CD4-positive, alpha-beta T cell (primary cell): ENCODE measurements at places on chromosomes 11 and 22.

GRCh38 chr22:50305923-50306566, 1.4 kb downstream of the PLXNB2 start:
- no peak for DNase-seq

GRCh38 chr22:39349506-39349966, 255 bp upstream of the SYNGR1 start:
- no peak for DNase-seq

GRCh38 chr11:116112087-116112935, 608.1 kb upstream of the CADM1 start:
- no peak for DNase-seq

GRCh38 chr11:123020968-123021367, 39.3 kb upstream of the BSX start:
- peak; percentile 59 for DNase-seq

DNA sequence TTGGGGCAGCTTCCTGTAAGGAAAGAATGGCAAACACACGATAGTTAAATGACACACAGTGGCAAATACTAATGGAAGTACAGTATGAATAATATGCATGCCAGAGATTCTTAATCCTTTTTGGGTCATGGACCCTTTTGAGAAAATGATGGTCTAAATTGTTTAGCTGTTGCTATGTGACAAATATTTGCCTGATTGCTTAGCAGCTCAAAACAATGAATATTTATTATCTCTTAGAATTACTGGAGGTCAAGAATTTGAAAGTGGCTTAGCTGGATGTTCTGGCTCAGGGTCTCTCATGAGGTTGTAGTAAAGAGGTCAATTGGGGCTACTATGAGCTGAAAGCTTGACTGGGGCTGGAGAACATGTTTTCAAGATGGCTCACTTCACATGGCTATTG, 69.7 kb downstream of the FANCF start:
- DNase-seq: no peak

DNA sequence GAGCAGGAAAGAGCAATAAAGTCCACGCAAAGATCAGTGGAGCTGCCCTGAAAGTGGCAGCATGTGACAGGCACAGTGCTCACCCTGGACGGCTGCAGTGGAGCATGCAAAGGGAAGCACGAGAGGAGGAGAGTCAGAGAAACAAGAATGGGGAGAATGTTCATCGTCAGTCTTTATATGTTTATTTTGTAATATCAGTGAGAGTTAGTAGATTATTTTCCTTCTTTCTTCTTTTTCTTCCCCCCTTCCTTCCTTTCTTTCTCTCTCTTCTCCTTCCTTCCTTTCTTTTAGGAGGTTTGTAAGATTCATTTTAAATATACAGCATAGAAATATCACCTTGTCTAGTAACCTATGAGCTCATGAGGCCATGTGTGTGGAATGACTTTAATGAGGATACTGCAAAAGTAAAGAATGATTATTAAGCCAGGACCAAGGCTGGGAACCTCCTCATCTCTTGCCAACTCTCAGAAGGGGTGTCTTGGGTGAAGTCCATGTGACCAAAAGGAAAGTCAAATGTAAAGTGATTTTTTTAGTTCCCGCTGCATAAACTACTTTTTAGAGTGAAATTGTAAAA, 321.1 kb downstream of the AASDHPPT start:
- no peak for DNase-seq

- DNase-seq: no peak
These were observed 38.5 kb upstream of the NAV2 start for GRCh38 chr11:19673924-19674729.

GRCh38 chr11:44469412-44469811, 96.1 kb upstream of the CD82 start:
- no peak for DNase-seq

DNA sequence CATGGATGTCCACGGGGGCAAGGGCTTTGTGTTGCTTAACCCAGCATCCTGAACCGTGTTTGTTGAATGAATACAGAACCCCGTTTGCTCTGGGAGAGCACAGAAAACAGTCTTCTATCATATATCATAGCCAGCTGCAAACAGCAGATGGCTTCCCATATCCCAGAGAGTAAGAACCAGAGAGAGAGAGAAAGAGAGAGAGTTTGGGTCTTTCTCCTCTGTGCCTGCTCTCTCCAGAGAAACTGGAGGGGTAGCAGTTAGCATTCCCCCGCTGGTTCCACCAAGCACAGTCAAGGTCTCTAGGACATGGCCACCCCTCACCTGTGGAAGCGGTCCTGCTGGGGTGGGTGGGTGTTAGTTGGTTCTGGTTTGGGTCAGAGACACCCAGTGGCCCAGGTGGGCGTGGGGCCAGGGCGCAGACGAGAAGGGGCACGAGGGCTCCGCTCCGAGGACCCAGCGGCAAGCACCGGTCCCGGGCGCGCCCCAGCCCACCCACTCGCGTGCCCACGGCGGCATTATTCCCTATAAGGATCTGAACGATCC, 440 bp upstream of the TIMP3 start:
- DNase-seq: no peak

DNA sequence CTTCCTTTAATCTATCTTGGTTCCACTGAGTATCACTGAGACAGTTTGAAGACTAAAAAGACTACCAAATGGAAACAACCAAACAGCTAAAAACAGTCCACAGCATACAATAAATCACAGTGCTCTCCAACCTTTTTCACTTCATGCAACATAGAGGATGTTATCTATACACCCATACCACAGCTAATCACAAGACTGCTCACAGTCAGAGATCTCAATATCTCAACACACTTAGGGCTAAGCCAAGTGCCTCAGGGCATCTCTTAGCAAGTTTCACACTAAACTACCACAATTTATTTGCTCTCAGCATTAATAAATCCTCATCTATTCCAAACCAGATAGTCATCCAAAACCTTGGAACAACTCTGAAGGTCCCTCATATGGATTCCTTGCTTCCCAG, 129.4 kb downstream of the SBF2 start:
- no peak for DNase-seq

DNA sequence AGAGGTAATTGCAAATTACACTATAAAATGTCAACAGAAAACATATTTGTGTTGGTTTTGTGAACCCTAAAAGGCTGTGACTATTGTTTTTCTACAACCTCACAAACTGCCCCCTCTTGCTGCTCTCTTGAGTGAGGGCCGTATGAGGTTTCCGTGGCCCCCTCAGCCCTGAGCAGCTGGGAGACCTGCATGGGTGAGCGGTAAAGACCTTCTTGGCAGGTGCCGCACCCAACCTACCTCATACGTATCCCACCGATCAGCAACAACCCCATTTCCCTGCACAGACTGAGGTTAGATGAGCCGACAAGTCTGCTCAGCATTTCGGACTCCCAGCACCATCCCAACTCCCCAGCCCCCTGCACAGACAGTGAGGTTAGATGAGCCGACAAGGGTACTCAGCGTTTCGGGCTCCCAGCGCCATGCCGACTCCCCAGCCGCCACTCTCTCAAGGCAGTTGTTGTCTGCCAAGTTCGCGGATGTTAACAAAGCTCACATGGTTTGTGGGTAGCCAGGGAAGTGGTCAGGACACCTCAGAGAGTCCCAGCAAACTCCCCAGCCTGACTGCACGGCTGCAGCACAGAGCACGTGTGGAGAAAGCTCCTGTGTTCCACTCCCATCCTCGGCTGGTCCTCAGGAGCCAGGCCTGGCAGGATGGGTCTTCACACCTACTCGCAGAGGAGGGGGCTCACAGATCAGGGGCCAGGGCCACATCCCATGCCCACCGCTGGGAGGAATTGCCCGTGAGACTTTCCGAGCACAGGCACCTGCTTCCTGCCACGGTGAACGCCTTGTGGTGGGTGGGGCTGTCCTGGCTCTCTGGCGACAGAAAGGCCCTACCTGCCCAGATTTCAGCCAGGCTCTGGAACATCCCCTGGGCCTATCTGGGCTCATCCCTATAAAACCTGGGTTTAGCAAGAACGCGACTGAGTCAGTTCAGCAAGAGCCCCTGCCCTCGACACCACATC, 502.9 kb downstream of the BRD1 start:
- DNase-seq: no peak

DNA sequence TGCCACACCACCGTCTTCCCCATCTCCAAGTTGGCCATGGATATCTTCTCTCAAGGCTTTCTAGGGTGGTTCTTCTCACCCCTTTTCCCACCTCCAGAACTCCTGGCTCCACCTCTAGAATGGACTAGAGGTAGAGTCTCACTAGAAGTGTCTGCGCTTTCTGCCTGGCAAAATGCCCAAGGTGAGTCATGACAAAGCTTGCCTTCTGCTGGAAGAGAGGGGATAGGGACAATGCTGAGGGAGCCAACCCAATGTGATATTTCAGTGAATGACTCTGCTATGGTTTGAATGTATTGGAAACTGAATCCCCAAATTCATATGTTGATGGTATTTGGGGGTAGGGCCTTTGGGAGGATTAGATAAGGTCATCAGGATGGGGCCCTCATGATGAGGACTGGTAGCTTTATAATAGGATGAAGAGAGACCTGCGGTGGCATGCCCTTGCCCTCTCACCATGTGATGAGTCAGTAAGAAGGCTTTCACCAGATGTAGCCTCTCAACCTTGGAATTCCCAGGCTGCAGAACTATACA, 4.1 kb upstream of the CD82 start:
- DNase-seq: peak; percentile 40

DNA sequence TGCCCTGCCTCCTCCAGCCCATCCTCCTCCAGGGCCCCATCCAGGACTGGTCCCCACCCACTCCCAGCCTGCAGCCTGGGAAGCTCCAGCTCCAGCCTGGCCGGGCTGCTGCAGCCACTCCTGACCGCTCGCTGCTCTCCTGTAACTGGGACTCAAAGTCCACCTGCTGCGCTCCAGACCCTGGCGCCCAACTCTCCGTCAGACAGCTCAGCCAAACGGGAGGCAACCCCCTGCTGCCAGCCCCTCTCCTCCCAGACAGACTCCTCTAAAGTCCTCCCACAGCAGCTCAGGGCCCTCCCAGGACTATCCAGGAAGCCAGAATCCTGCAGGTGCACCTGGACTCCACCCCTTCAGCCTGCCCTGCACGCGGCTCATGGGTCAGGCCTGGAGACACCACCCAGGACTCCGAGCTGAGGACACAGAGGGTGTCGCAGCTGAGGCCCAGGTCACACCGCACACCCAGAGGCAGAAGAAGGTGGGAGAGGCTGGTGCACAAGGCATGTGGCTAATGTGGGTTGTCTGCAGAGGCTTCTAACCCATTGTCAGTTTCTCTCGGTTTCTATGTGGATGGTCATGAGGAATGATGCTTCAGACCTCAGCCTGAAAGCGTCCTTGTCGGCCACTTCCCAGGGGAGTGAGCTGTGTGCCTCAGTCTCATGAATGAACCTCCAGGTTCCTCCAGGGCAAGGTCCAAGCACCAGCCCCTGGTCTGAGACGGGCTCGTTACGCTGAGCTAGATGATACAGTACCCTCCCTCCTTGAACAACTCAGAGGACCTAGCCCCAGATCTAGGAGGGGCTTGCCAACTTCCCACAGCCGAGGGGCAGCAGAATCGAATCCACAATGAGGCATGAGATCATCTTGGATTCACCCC, 1514.8 kb downstream of the TBC1D22A start:
- no peak for DNase-seq

- no peak for DNase-seq
These were observed 80.5 kb upstream of the WNT7B start for GRCh38 chr22:46057246-46058090.

- no peak for DNase-seq
These were observed 40.2 kb downstream of the EP300 start for GRCh38 chr22:41132550-41132949.

GRCh38 chr11:87463486-87464102, 425.9 kb downstream of the TMEM135 start:
- DNase-seq: no peak

DNA sequence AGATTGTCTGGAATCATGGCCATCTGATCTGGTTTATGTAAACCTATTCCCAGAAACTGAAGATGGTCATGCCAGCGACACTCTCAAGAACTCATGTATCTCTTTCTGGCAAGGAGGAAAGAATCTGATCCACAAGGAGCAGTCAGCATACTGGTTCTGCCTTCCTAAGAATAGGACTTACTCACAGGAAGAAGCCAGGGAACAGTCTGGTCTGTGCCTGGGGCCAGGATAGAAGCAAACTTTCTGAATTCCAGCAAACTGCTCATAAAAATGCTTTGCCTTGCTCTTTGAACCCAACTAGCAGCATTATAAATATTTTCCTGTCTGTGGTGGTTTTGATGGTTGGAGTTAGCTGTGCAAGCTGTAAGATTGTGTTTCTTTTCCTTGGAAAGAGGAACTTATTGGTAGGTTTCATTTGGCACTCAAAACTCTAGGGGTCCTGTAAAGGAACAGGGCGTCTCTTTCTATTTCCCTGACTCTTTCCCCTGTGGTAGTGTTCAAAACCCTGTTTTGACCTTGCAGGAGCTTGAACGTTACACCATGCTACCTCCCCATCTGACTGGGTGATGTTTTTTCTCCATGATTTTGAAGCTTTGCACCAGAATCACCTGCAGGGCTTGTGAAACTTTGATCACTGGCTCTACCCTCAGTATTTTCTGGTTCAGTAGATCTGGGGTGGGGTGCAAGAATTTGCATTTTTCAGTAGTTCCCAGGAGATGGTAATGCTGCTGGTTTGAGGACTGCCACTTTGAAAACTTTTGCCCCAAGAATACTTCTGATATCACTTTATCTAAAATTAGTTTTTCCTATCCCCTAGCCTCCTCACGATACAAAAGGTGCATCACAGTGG, 627.8 kb upstream of the ANO5 start:
- no peak for DNase-seq

DNA sequence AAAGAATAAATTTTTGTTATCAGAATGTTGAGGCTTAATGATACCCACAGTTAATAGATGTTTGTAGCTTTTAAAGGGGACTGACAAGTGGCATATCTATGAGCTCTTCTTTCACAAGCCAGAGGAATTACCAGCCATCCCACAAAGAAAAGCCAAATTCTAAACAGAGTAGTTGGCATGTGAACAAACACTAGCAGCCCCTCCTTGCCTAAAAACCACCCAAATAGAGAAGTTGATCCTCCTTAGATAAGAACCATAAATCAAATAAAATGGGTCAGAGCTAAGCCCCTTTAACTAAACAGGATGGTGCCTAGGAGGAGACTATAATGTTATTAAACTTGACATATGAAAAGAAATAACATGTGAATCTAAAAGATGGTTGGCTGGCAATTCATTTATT, 11.4 kb downstream of the LPXN start:
- no peak for DNase-seq

GRCh38 chr11:121577106-121577848, 124.5 kb upstream of the SORL1-AS1 start:
- no peak for DNase-seq

- no peak for DNase-seq
These were observed 56.3 kb upstream of the TCF20 start for GRCh38 chr22:42326801-42327200.

DNA sequence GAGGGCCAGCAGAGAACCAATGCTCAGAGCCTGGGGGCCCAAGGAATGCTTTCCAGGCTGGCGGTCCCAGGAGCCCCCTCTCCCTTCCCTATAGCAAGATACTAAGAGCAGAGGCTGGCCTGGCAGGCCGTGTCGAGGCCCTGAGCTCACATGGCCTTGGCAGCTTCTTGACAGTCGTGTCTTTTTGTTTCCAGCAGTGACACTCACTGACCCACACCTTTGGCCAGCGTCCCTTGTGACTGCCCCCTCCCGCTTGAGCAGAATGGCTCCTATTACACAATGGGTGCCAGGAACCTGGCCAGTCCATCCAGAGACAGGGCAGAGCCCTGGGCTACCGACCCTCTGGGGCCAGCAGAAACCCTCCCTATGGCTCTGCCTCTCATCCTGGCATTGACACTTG, 6.4 kb upstream of the CCND1 start:
- DNase-seq: no peak

- no peak for DNase-seq
These were observed 48.2 kb downstream of the MICAL3 start for GRCh38 chr22:17976121-17976520.

GRCh38 chr11:75068993-75069392, 27.7 kb downstream of the OR2AT4 start:
- DNase-seq: no peak

- DNase-seq: no peak
These were observed 451 bp upstream of the HDHD5 start for GRCh38 chr22:17159504-17159951.
